Naive thymus-derived CD4-positive, alpha-beta T cell (primary cell): ENCODE measurements at places on chromosomes 7 and 10.

- no peak for DNase-seq
Measured at GRCh38 chr10:132847416-132847777, 61.5 kb upstream of the NKX6-2 start.

DNA sequence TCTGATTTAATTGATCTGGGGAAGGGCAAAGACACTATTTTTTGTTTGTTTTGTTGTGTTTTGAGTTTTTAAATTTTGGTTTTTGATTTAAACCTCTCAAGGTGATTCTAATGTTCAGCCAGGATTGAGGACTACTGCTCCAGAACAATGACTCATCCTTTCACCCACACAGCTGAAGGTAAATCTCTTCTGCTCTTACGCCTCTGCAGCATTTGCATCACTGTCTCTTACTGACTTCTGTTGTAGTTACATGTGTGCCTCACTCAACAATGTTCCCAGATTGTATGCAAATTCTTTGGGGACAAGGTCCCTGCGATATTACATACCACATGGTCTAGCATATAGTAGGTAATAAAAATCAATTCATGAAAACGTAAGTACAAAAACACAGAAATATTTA, 467.5 kb upstream of the LRRN3 start:
- no peak for DNase-seq

- DNase-seq = no peak
Measured at GRCh38 chr7:134768243-134768642, 11.2 kb upstream of the CALD1 start.

DNA sequence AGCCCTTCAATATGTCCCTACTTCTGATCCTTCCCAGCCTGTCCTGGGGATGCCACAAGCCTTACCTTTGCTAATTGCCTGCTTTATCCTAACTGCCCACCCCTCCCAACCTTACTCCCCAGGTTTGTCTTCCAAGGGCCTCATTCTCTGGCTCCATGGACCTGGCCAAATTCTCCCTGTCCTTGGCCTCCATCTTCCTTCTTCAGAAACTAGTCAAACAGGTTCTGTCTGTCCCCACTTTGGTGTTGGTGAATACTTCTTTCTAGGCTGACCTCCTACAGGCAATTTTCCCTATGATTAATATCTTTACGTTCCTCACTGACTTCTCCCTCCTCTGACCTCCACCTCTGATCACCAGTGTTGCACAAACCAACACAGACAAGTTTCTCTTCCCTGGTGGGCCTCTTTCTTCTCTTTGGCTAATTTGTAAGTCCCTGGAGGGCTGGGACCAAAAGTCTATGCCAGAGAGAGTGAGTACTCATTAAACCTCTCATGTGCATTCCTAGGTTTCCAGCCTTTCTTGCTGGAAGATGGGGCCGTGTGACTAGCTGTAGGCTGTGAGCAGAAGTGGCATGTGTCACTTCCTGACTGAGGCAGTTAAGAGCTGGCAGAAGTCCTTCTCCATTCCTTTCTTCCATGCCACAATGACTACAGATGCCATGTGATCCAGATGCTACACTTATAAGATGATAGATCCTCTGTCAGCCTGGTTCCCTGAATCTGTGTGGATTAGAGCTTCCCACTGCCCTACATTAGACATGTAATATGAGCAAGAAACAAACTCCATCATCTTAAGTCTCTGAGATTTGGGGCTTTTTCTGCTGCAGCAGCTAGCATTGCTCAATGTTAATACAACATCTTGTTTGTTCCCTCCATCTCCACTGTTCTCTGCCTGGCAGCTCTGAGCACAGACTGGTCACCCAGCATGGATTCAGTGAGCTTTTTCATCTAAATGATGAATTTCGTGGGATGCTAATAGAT, 382.7 kb downstream of the RPS24 start:
- no peak for DNase-seq

- no peak for DNase-seq
Measured at GRCh38 chr7:98869027-98869596, 702 bp downstream of the TMEM130 start.

GRCh38 chr7:141697211-141697871, 4.6 kb downstream of the DENND11 start:
- no peak for DNase-seq

GRCh38 chr10:45456822-45457221, 82.8 kb downstream of the ALOX5 start:
- no peak for DNase-seq

DNA sequence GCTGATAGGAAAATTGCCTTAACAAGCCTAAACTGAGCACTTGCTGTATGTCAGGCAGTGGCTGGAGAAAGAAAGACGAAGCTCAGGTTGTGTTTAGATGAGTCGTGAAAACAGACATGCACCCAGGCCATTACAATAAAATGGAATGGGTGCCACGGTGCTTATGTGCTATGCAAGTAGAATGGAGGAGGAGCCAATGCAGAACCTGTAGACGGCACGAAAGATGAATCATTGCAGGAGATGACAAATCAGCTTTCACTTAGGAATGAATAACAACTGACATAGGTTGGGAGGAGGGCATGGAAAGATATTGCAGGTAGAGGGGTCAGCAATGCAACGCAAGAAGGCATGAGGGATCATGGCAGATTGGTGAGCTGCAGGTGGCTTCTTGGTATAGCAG, 61.2 kb upstream of the ARHGAP21 start:
- no peak for DNase-seq

DNA sequence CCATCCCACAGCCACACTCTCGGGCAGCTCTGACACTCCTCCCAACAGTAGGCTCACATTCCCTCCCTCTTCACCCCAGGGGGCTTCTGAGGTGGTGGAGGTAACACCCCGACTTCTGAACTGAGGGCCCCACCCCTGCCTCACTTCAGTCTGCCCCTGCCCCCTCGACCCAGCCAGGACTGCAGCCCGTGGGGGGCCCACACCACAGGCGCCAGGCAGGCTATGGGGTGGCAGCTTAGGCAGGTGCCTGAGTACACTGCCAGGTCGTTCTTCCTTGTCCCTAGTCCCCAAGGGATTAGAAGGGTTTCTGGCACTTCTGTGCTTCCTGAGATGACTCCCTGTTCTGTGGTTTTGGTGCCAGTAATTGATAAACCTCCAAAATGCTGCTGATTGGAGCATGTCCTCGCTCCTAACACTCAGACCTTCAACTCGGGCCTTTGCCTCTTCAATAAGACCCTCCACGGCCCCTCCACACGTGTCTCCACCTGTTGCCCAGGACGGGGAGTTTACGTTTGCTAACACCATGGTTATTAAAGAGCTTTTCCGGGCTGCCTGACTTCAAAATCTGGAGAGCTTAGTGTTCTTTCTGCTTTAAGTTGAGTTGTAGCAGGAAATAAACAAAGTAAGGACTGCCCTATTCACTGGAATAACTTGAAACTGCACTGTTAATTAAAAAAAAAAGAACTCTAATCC, 23.8 kb upstream of the LARP4B start:
- DNase-seq = no peak
